ENCODE measurements at places on chromosomes 7 and 10.

DNA sequence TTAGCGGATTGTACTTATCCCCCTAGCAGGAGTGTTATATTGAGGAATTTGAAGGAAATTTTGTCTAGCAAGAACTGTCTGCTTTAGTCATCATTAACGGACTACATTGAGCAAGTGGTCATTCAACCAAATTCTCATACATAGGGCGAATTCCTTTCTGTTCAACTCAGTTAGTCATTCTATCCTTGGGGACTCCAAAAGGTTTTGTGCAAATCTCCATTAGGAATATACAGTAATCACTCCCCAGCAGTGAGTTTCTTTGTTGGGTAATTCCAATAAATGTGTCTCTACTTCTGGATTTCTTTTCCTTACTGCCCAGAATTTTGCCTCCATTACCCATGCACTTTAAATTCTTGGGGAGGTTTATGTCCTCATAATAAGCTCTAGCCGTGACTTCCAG lies 51.1 kb downstream of the EPDR1 start:
- DNase-seq, result no peak

GRCh38 chr7:123039269-123039668 lies 43.8 kb upstream of the TAS2R16 start:
- no peak for DNase-seq

DNA sequence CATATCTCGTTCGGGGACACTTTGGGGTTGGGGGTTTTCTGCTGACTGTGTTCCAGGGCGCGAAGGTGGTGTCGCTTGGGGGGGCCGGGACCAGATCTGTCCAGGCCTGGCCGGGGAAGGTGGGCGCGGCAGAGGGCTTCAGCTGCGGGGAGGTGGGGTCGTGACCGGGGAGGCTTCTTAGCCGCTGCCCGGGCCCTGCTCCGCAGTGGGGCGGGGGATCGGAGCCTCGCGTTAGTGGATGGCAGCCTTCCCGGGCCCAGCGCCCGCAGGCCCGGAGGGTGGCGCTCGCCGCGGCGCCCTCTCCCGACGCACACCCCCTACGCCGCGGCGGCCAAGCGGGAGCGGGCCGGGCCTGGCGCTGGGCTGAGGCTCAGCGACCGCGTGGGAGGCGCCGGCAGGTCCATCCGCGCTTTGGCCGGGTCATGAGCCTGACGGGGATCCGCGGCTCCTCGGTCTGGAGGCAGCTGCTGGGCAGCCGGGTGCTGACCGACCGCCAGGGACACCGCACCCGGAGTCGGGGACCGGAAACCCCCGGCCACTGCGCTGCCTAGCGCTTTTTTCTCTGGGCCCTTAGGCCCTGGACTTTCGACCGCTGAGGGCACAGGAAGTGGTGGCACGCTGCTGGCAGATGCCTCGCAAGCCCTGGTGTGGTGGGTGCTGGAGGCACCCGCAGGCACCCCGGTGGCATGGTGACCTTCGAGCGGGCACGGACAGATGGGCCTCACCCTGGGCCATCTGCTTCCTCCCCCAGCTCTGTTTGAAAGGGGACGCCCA lies 1.2 kb downstream of the AGAP3 start:
- DNase-seq, result peak; percentile 58

GRCh38 chr7:1559626-1560590 lies 3.9 kb upstream of the TMEM184A start:
- DNase-seq, result no peak

GRCh38 chr7:111992601-111993000 lies 213.6 kb downstream of the DOCK4 start:
- DNase-seq, result no peak

DNA sequence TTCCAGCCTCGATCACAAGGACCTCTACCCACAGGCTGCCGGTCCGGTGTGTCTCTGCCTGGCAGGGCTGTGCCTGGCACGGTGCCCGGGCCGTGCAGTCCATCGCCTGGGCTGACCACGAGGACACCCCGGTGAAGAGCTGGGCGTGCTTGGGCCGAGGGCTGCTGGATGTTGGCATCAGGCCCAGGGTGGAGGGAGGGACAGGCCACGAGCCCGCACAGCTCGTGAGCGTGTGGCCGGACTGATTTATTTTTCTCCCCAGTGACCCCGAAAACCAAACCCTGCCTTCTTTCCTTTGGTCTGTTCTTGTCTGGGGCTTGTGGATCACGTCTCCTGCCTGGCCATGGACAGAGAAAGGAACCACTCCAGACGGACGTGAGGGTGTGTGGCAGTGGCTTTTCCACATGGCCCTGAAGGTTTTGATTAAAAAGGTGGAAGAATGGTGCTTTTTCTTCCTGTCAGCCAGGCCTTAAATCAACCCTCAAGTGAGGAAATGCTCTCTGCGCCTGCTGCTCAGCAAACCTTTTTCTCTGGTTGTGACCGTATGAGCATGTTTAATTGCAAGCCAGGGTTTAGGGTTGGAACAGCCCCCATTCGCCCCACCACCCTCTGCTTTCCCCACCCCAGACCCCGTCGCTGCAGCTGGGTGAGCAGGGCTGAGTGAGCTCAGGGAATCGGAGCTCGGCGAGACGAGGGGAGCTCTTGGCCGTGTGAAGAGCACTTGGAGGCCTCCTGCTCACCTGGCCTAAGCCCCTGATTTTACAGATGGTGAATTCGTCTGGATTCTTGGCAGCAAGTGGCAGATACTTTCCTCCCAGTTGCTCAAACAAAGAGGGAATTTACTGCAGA lies 130.1 kb downstream of the RGS10 start:
- no peak for DNase-seq

- DNase-seq, result no peak
Measured at GRCh38 chr7:114209968-114210367, 204.6 kb upstream of the FOXP2 start.

DNA sequence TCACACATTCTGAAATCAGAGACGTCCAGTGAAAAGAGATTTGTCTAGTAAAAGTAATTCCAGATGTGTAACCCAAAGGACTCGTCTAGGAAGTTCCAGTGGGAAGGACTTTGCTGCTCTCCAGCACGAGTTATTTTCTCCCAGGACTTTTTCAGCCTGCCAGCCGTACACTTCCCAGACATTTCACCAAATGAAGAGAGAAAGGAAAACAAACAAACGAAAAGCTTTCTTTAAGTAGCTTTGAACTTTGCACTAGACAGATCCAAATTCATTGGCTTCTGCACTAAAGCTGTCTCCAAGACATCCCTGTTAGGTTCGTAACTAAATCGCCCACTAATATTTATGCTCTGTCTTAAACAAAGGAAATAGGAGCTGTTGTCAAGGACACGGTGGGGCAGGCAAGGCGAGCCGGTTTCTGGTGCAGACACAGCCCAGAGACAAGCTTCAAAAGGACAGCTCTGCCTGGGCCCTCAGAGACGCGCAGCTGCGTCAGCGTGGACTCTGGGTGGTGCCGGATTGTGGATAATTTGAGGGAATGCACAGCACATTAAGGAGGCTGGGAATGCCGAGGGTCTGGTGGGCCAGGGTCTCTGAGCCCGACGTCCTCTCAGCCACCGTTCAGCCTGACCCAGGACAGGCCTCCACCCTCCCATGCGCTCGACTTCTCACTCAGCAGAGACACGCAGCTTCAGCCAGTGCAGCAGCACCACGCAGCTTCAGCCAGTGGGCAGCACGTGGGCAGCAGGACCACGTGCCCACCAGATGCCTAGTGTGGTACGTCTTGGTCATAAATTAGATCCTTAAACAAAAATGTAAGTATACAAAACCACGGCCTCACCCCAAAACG lies 64.1 kb upstream of the INSIG1 start:
- DNase-seq, result no peak

DNA sequence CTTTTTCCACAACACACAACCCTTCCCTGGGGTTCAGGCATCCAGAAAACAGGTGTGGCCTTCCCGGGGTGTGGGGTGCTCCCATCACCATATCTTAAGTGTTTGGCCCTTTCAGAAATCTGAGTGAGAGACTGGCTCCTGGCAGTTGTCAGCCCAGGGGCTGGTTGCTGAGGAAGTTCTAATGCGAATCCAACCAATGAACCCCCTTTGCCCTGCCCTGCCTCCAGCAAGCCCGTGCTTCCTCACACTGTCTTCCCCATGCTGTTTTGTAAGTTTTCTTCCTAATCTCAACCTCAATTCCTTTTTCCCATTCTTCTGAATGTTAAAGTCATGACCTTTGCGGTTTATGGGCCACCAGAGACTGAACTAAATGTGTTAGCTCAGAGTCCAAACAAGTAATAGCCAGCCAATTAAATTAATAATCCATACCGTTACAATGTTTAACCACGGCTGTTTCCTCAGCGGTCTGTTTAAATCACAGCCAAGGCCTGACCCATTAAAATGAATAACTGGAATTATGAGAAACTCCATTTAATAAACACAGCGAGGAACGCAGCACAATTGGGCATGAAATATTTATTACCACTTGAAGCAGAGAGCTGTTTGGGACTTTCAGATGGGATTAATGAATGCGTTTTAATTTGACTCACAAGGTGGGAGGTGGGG lies 90.9 kb upstream of the TCF7L2 start:
- no peak for DNase-seq

GRCh38 chr7:155230169-155230593 lies 67.5 kb upstream of the INSIG1 start:
- DNase-seq, result no peak

GRCh38 chr7:2488681-2489080 lies 12.5 kb upstream of the GRIFIN start:
- no peak for DNase-seq

GRCh38 chr10:34503704-34504103 lies 311.4 kb downstream of the PARD3 start:
- no peak for DNase-seq

GRCh38 chr7:133026210-133026859 lies 55.6 kb downstream of the CHCHD3 start:
- no peak for DNase-seq

- DNase-seq, result no peak
Measured at GRCh38 chr10:61299156-61299555, 154.0 kb downstream of the TMEM26 start.

- peak; percentile 70 for DNase-seq
Measured at GRCh38 chr7:131859147-131859821, 302.9 kb upstream of the PODXL start.

GRCh38 chr7:101210143-101210542 lies 7.2 kb downstream of the PLOD3 start:
- no peak for DNase-seq

DNA sequence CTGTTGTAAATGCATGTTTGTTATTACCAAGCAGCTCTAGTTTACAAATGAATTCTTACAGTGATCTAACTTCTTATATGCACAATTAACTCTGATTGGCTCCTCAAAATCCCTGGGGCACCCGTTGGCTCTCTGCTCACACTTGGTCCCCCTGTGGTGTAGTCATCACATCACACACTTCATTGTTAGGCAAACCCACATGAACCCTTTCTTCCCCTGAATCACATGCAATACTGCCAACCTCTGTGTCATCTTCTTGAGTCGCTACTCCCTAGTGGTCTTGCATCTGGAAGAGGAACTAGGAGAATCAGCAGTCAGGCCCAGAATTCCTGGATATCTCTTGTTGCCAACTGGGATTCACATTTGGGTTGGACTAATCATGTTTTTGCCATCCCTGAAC lies 73.1 kb downstream of the CD36 start:
- no peak for DNase-seq

DNA sequence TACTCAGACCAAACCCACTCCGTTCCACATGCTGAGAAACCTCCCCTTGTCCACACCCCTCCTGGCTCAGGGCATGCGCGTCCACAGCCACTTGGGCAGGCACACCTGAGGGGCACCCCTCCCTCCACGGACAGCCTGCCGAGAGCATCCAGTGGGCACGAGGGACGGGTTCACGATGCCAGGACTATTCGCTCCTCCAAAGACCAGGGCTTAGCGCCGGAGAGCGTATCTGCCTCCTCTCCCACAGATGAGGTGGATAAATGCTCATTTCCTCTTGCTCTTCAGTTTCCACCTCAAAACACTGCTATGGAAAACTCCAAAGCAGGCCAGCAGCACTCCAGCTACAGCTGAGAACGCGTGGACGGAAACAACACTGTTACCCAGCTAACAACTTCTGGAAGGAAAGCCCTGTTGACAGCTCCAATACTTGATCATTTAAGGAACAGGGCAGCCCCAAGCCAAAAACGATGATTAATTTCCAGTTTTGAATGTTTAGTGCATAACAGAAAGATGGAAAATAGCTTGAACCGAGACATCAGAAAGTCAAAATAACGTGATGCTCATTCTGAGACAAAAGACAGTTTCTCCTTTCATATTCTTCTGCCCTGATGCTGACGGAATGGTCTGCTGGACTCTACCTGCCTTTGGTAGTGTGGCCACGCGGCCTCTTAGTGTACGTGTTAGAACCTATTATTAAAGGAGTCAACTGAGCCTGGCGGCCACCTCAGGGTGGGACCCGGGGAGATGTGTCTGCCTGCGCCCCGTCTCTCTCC lies 204.7 kb downstream of the DNAJB6 start:
- no peak for DNase-seq

- no peak for DNase-seq
Measured at GRCh38 chr7:12851142-12851541, 163.7 kb downstream of the ARL4A start.

DNA sequence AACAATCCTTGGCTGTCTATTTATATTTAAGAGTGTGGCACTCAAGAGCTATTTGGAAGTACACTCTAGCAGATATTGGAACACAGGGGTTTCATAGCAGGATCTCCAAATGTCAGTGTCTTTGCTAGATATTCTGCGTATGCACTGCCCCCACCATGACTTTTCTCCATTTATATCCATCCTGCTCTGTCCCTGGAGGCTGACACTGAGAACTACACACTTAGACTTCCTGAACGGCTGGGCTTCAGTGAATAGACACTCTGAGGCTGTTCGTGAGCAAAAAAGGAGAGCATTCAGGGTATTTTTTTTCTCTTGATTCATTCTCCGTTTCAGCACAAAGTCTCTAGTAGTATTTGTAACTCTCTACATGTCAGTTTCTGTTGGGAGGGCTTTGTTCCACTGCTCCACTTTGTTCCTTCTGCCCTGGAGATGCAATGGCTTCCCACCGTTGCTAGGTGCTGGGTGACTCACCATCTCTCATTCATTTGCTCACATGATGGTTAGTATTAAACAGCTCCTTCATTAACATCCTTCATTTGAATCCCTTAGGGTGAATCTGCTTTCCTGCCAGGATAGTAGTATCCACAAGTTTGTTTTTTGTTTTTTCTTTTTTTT lies 155.9 kb upstream of the SLC13A1 start:
- no peak for DNase-seq

DNA sequence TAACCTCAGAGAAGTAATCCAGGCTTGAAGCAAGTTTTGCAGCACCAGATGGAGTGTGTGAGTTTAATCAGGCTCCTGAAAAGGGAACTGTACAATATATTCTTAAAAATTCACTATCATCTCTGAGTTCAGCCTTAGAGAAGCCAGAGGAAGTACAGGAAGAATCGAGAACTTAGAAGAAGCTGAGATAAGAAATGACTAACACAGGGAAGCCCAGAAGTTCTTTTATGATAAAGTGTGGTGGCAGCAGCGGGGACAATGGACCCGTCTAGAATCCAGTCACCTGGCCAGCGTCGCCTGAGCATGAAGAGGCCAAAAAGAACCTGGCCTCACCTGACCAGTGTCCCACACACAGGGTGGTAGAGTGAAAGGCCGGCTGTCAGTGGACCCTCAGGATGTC lies 161.0 kb downstream of the USP6NL start:
- DNase-seq, result no peak

GRCh38 chr7:70131817-70132216 lies 533.5 kb downstream of the AUTS2 start:
- DNase-seq, result no peak

Measured in GM10248 (cell line).